T-helper 17 cell (primary cell): ENCODE measurements at places on chromosomes 1 and 21.

DNA sequence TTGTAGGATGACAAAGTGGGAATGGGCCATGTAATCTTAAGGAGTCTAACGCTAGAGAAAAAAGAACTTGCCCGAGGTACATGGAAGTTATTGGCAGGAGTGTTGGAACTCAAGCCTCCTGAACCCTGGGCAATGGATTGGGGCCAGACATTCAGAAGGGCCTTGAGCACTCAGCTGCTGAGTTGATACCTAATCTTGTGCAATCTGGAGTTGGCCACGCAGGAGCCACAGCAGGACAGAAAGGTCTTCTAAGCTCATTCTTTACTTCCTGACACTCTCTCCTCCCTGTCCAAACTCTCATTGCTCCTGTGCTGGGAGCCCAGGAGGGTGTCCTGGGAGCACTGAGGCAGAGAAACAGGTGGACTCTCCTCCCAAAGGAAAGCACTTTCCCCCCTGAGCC lies 25.1 kb upstream of the CSF1 start:
- DNase-seq: no peak

DNA sequence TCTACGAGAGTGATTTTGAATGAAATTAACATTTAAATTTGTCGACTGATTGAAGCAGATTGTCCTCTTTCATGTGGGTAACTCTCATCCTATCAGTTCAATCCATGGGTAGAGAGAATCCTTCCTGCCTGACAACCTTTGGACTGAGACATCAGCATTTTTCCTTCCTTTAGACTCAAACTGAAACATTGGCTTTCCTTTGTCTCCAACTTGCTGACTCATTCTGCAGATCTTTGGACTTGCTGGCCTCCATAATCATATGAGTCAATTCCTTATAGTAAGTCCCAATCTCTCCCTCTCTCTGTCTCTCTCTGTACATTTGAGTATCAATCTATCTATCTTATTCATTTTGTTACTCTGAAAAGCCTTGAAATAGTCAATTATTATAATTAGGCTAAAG lies 416.7 kb downstream of the LRRIQ3 start:
- no peak for DNase-seq

DNA sequence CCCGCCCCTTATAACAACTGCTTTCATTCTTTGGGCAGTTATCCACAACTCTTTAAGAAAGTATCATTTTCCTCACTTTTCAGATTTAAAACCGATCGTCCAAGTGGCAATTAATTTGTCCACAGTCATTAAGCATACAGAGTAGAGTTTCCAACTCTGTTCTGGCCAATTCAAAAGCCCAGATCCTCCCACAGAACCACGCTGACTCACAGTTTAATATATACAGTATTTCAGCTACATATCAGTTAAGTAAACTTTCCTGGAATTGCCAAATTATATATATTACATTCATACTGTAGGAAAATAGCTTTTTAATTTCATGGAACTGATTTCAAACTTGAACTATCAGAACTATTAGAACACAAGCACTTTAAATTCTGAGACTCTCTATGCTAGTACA lies 163.8 kb upstream of the ESRRG start:
- no peak for DNase-seq

DNA sequence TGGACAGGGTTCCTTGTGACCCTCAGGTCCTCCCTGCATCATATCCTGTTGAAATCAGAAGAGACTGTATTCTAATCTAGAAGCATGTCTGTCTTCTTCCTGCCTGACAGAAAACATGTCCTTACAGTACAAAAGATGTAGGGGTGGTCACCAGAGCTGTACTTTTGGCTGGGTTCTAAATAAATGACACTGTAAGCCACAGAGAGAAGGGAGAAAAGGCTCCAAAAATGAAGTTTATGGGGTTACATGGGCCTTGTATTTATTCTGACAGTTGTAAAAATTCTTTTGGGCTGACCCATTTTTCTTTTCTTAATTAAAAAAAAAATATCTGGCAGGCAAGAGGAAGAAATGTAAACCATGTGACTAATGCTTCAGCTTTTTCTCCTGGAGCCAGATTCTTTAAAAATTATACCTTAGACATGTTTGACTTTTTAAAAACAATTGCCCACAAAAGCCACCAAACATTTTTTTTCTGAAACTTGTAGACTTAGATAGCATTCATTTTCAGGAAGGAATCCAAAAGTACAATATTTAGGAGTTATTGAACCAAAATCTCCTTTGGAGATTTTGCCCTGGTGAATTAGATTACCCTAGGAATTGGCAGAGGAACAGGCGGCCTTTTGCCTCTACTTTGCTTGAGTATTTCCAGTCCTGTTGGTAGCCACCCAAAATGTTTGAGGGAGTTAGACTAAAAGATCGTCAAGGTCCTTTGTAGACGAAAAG lies 17.1 kb downstream of the RGL1 start:
- DNase-seq: no peak

- no peak for DNase-seq
These were observed at the start of gene ITGB2 for GRCh38 chr21:44920694-44921604. ITGB2 (minus strand) TSS chr21:44920899; CDS start chr21:44910782, 10,117 bp downstream.

GRCh38 chr21:25934771-25935224 lies 200.0 kb downstream of the GABPA start:
- DNase-seq: no peak

DNA sequence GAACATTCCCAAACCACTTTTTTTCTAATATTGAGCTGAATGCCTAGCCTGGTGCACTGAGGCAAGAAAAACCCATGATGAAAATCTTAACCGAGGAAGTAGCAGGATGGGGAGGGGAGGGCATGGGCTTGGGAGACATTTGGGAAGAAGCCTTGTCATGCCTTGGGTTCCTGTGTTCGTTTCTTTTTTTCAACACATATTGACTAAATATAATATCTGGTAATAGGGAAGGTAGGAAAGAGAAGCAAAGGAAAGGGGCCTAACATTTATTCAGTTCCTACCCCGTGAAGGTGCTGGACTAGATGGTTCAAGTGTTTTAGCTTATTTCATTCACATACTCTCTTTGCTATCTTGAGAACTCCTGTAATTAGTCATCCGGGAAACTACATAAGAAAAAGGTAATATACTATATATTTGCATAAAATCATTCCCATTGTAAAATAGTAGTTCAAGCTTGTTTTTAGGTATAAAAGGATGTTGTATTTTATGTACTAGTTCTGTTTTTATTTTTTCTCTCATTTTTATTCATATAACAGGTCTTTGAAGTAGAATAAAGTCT lies 62.1 kb downstream of the ST3GAL3 start:
- no peak for DNase-seq

GRCh38 chr1:42312576-42313212 lies 22.3 kb downstream of the FOXJ3 start:
- no peak for DNase-seq

DNA sequence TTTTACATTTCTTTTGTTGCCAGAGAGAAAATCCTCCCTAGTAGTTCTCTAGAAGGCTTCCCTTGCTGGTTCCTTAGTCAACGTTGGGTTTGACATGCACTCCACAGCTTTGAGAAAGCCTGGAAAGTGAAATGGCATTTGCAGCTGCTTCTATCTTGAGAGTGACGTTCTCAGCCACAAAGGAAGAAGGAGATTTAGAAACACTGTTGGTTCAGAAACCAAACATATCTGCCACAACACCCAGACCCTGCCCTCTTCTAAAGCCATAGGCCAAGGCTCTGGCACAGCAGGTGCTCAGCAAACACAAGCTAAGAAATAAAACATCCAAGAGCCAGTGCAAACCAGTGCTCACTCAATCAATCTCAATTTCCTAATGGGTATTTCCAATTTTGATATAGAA lies 121.4 kb downstream of the CCDC185 start:
- DNase-seq: no peak

DNA sequence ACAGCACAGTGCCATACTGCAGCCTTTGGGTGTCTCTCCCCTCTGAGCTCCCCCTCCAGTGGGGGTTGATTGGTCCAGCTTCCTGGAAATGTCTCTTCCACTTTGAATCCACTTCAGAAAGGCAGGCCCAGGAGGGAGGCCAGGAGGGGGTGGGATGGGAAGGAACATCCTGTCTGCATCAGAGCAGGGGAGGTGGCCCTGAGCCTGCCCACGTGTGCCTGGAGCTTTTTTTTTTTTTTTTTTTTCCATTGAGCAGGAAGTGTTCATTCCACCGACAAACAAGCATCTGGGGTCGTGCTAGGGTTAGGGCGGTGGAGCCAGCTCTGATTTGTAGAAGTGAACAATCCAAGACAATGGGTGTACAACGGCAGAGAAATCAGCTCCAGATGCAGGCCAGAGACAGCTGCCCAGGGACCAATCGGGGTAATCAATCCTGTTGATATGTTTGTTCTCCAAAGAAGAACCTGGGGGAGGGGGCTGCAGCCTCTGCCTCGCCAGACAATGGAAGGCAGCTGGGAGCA lies 93.3 kb downstream of the SSBP3 start:
- no peak for DNase-seq

DNA sequence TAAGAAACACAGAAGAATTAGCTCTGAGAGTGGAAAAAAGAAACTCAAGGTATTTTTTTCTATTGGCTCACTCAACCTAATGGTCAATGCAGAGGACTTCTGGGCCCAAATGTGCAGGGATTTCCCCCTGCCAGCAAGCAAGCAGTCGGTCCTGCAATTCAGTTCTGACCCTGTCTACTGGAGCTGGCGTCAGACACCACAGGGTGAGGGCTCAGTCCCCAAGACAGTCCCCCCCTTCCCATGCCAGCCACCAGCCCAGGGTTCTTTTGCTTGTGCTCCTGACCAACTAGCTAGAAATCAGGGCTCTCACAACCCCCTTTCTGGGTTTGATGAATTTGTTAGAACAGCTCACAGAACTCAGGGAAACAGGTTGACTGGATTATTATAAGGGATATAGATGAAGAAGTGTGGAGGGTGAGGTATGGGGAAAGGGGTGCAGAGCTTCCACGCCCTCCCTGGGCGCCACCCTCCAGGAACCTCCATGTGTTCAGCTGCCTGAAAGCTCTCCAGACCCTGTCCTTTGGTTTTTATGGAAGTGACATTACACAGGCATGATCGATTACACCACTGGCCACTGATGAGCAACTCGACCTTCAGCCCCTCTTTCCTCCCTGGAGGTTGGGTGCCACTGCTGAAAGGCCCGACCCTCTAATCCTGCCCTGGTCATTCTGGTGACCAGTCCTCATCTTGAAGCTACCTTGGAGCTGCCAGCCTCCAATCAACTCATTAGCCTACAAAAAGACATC lies 22.5 kb upstream of the PWP2 start:
- DNase-seq: no peak

- peak; percentile 35 for DNase-seq
These were observed 241.8 kb downstream of the TRABD2B start for GRCh38 chr1:47755101-47755990.

- DNase-seq: no peak
These were observed 103.4 kb downstream of the PPIAL4G start for GRCh38 chr1:148379697-148380096.

DNA sequence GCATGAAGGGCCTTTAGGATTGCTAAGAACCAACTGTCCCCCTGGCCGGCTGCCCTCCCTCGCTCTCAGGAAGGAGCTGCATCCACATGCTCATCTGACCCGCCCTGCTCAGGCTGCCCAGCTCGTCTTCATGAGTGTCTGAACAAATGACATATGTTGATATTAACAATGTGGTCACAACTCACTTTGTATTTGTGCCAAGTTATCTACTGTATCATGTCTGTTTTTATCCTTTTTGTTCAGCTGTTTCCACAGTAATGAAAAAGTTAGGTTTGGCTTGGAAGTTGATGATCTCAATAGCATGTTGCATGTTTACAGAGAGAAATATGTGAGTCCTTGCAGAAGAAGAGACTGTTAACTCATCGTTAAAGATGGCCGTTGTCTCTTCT lies 75.1 kb downstream of the PHTF1 start:
- no peak for DNase-seq

DNA sequence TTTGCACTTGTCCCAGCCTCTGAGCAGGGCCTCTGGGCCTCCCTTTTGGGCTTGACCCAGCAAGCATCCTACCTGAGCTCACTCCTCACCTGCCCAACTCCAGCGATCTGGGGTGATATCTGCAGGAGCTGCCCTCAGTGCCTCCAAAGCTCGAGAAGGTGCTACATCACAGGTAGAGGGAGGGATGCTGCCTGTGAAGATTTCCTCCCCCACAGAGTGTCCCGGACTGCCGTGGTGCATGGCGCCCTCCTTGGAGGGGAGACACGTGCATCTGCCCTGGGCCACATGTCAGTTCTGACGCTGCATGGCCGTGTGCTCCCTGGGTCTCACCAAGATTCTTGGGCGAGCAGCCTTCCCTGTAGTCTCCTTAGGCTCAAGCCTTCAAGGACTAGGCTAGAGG lies 27.7 kb downstream of the NENF start:
- no peak for DNase-seq

GRCh38 chr1:155078469-155079209 lies at the start of gene EFNA3:
EFNA3 (plus strand) TSS chr1:155078837; CDS start chr1:155078942, 105 bp downstream.
- peak; percentile 69 for DNase-seq

DNA sequence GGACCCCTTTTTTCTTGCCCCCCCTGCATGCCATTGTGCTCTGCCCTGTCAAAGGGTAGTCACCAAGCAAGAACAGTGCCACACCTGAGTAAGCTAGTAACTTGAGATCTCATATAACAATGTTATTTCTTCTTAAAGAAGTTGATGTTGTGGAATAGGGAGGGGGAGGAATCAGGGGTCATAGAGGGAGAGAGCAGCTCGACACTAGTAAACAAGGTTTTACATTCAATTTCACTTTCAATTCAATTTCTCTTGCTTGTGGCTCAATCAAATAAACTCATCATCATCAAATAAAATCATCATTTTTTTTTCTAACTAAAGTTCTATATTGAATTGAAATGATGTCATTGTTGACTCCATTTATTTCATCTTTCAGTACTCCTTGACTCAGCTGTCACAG lies 106.4 kb downstream of the CRB1 start:
- no peak for DNase-seq
